ENCODE measurements at places on chromosomes 4 and X.

DNA sequence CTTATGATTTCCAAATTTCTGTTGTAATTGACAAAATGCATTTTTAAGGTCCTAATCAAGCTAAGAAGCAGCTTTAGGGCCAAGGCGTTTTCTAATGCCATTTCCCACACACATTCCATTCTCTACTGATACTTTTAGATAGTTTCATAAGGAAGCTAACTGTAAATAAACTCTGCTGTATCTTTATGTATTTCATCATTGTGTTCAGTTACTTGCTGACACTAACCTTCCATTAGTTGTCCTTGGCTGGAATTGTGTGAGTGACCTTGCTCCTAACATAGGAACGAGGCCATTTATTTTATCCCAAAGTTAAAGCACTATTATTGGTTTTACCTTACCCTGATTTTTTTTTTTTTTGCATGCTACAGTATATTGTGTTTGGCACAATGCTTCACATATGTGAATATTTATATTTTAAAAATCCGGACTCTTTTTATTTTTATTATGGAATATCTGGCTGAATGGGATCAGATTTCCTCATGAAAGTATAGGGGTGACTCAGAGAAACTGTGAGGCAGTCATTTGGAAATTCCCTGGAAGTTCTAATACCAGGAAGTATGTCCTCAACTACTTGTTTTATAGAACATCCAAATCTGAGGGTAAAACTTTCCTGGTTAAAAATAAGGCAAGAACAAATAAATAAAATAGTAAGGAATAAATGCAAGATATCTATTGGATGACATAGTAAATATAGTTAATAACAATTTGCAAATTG lies 62.7 kb upstream of the SORBS2 start:
- DNase-seq = no peak

DNA sequence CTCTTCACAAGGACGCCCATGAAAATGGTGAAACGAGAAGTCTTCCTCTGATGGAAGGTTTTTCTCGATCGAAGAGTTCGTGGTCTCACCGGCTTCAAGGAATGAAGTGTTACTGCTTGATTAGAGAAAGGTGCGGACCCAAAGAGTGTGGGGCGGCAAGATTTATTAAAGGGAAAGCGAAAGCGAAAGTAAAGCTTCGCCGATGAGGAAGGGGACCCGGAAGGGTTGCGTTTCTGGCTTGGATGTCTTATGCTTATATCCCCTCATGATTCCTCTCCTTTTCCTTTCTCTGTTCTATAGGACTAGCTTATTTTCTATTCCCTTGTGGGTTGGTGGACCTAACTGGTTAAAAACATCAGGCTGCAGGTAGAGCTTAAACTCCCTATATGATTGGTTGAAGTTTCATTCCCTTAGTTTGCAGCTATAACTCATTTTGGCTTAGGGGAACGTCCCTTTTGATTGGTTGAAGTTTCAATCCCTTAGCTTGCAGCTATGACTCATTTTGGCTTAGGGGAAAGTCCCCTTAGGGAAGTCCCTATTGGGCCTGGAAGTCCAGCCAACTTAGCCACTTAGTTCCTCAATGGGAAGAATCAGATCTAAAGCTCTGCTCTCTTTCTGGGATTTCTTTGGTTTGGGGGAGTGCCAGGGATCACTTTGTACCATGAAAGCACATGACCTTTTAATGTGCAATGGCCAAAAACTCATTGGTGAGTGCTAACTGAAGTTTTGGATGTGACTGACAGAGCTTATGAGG lies 1025.0 kb upstream of the PCDH10 start:
- no peak for DNase-seq

DNA sequence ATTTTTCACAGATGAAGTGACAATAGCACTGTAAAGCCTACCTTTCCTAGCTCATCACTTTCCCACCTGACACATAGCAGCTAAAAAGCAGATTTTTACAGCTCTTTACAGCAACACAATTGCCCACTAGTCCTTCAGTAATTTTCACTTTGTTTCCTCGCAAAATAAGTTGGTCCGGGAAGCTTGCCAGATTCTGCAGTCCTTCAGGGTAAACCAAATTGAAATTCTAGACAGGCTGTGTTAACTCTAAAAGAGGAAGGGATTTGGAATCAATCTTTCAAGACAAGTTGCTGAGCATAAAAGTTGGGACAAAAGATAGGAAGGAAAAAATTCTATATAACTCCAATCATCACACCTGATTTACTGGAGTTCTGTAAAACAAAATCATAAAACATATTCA lies 8.7 kb downstream of the C1QTNF7 start:
- no peak for DNase-seq

DNA sequence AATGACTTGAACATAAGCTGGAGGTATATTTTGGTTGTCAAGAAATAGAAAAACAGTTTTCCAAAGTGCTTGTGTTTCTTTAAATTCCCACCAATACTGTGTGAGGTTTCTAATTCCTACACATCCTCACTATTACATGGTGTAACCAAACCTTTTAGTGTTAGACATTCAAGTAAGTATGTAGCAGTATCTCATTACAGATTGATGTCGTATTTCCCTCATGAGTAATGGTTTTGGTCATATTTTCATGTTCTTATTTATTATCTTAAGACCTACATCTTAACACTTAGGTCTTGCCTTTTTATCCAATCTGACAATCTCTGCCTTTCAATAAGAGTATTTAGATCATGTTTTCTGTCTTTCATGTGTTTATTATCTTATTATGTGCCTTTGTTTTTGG lies 253.7 kb upstream of the ANXA10 start:
- DNase-seq = no peak

DNA sequence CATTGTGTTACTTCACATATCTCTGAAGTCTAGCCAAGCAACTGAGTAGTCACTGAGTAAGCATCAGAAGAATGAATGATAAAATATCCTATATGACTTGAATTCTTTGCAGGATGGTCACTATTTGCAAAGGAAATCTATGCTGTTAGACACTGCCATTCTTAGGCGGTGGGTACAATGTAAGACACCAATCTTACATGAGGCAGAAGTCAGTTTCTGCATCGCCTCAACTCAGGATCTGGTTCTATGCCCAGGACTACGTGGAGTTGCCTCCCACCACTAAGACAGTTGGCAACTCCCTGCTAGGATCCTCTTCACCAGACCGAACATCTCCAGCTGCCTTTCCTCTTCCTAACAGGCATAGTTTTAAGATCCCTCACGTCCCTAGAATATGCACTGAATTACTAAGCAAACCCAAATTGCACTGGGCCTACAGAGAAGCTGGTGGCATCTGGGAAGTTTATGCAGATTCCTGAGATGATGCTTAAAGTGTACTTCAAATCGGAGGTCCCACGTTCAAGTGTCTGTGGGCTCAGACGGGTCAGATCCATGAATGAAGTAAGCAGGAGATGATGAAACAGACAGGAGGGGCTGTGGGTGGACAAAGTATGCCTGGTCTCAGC lies 45.6 kb downstream of the SEL1L3 start:
- DNase-seq = no peak

DNA sequence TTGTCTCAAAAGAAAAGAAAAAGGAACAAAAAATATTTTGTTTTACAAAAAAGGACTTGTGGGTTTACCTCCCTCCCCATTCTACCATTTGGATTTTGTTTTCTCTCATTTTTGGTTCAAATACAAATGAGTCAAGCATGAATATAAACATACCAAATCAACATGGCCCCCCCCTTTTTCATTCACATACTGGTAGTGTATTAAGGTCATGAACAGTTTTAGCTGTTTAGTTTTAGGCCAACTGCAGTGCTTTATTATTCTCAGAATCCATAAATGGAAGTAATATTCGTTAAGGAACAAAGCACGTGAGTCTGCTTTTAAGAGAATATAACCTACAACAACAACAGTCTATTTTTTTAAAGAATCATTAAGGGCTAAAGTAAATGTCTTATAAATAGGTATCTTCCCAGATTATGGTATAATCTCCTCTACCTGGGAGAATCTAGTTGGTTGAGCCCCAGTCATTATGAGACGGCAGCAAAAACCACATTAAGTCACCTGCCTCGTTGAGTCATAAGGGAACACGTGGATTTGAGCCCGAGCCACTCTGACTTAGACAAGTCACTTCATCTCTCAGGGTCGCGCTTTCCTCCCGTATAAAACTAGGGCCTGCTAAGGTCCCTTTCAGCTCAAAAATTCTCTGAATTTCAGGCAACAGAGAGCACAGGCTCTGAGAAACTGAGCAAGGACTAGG lies 26.7 kb downstream of the BCLAF3 start:
- no peak for DNase-seq

- DNase-seq = no peak
Measured at GRCh38 chr4:93983140-93983539, 154.6 kb downstream of the ATOH1 start.

GRCh38 chrX:70411475-70411874 lies 11.6 kb upstream of the GDPD2 start:
- no peak for DNase-seq

GRCh38 chr4:9925750-9926439 lies 95.4 kb downstream of the SLC2A9 start:
- DNase-seq = no peak
